ENCODE measurements at places on chromosomes 16 and 17.

GRCh38 chr16:81779536-81780320 is 637 bp downstream of the PLCG2 start:
- no peak for DNase-seq

GRCh38 chr16:10597187-10597601 is 16.8 kb upstream of the EMP2 start:
- DNase-seq: no peak

- DNase-seq: no peak
Measured at GRCh38 chr17:1060991-1061390, 64.1 kb downstream of the TIMM22 start.

DNA sequence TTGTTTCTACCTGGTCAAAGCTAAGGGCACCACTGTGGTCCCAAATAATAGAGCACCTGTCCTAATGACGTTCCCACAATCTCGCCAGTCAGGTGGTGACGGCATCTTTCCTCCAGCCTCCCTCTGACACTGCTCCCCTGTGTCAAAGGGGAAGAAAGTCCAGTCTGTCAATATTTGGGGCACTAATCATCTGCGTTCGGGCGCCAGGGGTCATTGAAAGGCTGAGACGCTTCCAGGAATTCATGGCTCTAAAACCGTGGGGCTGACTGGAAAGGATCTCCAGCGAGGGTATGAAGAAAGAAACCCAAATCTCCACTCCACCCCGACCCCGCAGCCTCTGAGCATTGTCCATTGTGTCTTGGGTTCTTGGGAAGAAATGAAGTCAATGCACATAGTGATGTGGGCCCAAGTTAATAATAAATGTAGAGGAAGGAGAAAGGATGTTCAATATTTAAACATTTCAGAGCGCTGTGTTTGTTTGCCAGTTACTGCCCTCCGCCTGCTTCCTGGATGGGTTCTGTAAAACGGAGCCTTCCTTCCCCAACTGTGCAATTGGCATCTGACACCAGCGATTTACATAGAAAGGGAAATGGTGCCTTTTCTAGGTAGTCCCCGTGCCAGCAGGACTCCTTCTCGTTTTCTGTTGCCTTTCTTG is 103.2 kb downstream of the SOCS1 start:
- DNase-seq: no peak

DNA sequence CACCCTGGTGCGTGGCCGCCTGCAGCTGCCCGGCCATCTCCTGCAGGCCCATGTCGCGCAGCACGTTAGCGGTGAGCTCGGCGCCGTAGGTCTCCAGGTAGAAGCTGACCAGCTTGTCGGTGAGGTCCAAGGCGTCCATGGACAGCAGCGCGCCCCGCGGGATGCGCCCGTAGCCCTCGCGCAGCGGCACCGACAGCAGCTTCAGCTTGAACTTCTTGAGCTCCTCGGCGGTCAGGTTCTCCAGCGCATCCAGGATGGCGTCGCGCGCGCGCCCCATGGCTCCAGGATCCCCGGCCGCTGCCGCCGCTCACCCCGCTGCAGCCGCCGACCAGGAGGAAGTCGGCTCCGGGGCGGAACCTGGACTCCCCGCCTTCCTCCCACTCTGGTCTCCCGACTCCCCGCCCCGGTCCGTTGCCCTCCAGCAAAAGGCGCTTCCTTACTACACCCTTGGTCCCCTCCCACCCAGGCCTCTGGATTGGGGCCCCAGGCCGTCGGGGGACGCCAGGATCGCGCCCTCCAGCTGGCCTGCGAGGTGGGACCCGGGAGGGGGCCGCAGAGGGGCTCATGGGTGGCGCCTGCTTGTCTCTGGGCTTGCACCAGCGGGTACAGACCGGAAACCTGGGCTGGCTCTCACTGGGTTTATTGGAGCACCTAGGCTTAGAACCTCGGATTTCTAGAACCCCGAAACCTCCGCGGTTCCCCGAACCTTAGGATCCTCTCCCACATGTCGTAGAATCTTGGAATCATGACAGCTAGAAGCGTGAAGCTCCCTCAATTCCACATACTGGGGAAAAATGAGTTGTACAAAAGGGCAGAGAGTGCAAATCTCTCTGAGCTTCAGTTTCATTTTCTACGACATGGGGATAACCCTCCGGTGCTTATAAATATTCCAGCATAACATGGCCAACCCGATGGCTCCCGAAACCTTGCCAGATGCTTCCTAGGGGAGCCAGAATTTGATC is at the start of gene PYCARD:
PYCARD (minus strand) TSS at position 347 of the 962 bp plus-strand sequence; CDS start at position 277, 70 bp downstream.
- DNase-seq: no peak

All from effector memory CD8-positive, alpha-beta T cell (primary cell).